Esophagus squamous epithelium (tissue), 5 donors: ENCODE measurements at places on chromosomes 2 and 18.

DNA sequence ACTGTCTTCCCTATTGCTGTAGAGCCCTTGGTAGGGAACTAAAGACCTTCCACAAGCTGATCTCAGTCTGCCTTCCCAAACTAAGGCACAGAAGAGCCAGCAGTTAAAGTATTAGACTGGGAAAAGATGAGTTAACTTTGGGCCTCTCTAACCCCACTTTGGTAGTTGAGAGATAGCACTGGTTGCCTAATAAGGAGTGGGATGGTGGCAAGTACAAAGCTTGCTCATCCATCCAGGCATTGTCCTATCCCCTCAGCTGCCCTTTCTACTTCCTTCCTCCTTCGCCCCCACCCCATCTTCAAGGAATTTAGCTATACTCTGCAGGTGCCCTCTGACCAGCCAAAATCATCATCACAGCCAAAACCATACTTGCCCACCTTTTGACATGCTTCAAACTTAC lies 22.2 kb upstream of the AFTPH start:
- DNase-seq, result no peak

GRCh38 chr2:130963196-130963848 lies 126.6 kb downstream of the ARHGEF4 start:
- no peak for DNase-seq

- no peak for DNase-seq
These were observed 132.9 kb downstream of the SOCS6 start for GRCh38 chr18:70421471-70422390.

DNA sequence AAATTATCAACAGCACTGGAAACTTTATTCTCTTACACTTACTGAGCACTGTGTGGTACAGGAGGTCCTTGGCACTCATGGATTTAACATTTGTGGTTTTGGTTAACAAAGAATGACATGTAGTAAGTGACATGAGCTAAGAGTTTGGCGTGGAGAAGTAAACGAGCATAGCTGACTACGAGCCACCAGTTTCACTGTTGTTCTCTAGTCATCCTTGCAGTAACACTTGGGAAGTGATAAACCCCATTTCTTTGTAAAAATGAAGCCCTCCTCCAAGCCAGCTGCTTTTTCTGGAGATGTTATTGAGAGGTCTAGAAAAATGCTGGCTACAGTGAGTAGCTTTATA lies 32.7 kb downstream of the QPCT start:
- DNase-seq, result no peak

- DNase-seq, result no peak
These were observed 22.3 kb upstream of the MYO1B start for GRCh38 chr2:191222952-191223351.

DNA sequence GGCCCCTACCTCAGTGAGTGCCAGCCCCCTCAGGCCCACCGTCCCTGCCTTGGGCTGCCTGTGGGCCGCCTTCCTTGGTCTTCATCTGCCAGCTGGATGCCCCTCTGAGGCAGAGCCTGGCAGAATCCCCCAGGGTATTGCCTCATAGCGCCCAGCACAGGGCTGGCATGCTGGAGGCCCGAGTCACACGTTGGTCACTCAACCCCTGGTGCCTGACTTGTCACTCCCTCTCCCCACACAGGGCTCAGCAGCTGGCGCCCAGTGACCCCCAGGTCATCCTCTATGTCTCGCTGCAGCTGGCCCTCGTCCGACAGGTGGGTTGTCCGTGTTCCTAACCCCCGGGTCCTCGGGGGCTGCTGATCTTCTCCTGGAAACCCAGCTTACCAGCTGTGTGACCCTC lies 108.4 kb upstream of the MCFD2 start:
- DNase-seq, result no peak

GRCh38 chr2:127187081-127187775 lies 32.9 kb downstream of the CYP27C1 start:
- DNase-seq, result no peak

GRCh38 chr2:50491541-50492476 lies 540.1 kb downstream of the NRXN1 start:
- no peak for DNase-seq

DNA sequence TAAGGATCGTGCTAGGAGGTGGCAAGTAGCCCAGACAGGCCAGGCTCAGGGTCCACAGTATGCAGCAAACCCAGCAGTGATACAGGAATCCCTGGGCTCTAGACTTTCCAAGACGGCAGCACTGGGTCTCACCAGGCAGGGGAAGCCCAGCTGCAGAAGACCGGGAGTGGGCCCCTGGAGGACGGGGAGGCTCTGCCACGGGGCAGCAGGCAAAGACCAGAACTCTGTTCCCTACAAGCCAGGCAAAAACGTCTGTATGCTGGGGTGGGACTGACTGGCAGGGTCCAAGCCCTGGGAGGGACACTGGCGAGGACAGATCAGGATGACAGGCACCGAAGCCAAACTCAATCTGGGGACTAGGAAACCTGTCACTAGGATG lies 98.9 kb upstream of the SEC11C start:
- no peak for DNase-seq

DNA sequence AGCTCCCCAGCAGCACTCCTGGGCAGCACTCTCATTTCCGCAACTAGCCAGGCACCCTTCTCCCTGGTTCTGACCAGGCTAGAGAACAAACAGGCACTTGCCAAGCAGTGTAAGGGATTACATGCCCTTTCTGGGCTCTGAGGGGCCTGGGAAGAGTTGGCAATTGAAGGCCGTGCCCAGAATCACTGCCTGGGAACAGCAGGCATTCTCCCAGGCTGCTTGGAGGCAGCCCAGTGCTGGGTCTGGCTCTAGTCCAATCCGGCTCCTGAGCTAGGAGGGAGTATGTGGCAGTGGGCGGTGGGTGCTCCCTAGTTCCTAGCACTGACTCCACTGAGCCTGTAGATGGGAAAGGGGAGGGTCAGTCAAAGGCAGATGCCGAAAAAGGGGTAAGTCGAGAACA lies 34.1 kb upstream of the SP3 start:
- DNase-seq, result no peak

DNA sequence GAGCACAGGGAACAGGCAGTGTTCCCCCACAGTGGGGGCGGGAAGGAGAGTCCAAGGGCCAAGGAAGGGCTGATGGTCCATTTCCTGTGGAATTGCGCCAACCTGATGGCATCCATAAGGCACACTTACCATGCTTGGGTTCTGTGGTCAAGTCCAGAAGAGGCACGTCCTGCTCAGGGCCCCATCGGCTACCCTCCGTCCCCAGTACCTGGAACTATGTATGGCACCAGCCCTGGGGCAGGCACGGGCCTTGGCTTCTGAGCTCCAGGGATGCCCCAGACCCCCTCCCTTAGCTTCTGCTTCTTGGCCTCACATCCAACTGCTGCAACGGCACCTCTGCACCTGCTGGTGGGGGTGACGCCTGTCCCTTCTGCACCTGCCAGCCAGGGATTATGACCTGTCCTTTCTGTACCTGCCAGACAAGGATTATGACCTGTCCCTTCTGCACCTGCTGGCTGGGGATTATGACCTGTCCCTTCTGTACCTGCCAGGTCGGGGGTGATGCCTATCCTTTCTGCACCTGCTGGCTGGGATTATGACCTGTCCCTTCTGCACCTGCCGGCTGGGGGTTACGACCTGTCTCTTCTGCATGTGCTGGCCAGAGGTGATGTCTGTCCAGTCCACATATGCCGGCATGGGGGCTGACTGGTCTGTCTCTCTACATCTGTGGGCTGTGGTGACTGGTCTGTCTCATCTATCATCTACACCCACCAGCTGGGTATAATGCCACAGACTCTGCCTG lies 45.4 kb upstream of the SNTG2 start:
- DNase-seq, result no peak

DNA sequence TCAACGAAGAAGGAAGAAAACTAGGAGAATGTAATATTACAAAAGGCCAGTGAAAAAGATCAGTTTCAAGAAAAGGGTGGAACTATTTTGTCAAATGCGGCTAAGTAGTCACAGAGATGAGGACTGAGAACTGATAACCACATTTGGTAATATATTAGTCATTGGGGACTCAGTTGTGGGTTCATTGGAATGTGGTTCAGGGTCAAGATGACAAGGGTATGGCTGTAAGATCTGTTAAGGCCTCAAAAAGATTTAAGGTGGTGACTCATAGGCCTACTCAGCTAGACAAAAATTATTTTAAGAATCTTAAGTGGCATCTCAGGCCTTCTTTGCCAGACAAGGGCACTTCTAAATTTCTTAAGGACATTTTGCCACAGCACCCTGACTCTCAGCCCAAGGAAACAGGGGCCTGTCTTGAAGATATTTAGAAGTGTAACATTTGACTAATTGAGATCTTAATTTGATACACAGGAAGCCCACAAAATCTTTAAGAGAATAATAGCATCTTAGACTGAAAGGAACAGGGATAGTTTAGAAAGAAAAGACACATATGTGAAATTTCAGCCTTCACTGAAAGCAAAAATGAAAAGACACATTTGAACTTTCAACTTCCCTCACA lies 81.3 kb downstream of the STRADB start:
- DNase-seq, result no peak

- DNase-seq, result no peak
These were observed 5.7 kb downstream of the PARD3B start for GRCh38 chr2:204550751-204551511.

DNA sequence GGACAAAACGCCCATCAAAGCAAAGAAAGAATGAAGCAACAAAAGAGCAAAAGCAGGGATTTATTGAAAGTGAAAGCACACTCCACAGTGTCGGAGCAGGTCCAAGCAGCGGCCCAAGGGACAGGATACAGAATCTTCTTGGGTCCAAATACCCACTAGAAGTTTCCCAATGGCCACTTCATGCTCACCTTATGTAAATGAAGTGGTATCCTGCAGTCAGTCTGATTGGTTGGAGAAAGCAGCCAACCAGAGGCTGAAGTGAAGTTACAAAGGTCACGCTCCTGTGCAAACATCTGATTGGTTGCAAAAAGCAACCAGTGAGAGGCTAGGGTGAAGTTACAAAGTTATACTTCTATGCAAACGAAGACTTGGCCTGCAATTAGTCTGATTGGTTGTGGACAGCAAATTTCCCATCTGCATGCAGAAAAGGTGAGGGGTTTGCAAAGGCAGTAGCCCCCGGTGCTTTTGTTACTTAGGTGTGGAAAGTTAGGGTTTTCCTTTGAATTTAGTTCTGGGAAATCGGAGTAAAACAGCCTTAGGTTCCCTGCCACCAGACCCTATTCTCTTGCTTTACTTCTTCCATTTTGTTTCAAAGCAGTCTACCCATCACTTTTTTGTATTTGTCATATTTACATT lies 12.9 kb downstream of the DUSP19 start:
- DNase-seq, result no peak

- no peak for DNase-seq
These were observed 77.1 kb upstream of the NARS1 start for GRCh38 chr18:57698571-57699276.

DNA sequence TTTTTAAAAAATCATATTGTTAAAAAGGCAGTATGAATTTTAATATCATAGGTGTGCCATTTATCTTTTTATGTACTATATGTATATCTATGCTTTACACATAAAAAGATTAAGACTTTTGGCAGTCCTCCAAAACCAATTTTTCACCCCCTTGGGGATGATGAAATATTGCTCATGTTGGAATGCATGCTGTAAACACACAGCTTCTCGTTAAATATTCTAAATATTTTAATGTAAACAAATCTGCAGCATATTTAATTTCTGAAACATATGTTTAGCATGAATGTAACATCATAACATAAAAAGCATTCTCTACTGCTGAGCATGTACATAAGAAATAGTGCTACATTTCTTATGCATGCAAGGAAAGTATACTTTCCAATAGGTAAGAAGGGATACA lies 484.3 kb upstream of the LRATD1 start:
- DNase-seq, result no peak

- DNase-seq, result no peak
These were observed 234.4 kb downstream of the RNF152 start for GRCh38 chr18:61658431-61658830.

DNA sequence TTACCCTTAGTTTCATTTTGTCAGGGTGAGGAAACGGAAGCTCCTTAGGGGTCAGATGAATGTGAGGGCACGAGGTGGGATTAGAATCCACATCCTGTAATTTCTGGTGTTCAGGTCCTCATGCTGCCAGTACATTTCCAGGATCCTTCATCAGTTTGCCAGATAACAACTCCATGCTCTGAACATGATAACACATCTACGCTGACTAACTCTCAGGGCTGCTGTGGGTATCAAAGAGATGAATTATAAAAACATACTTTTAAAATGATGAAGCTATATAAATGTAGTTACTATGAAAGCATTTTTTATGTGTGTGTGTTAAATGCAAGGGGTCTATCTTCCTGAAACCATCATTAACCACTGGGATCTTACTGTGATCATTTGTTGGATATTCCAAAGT lies 325.9 kb downstream of the SLC8A1 start:
- no peak for DNase-seq

DNA sequence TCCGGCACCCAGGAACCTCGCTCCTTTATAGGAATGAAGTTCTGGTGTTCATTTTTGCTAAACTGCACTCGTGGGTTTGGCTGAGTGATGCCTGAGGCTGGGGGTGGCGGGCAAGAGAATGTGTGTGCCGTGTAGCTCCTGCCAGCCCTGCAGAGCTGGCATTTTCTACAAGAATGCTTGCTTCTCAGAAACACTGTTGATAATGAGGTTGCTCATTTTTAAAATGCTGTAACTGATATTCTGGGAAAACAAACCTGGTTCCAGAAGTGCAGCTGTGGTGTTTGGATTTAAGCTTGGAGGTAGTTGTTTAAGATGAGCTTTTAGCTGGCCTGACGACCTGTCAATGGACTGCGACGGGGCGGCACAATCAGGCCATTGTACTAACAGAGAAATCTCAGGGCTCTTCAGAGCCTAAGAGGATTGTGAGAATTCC lies 511.9 kb upstream of the TNP1 start:
- DNase-seq, result no peak

DNA sequence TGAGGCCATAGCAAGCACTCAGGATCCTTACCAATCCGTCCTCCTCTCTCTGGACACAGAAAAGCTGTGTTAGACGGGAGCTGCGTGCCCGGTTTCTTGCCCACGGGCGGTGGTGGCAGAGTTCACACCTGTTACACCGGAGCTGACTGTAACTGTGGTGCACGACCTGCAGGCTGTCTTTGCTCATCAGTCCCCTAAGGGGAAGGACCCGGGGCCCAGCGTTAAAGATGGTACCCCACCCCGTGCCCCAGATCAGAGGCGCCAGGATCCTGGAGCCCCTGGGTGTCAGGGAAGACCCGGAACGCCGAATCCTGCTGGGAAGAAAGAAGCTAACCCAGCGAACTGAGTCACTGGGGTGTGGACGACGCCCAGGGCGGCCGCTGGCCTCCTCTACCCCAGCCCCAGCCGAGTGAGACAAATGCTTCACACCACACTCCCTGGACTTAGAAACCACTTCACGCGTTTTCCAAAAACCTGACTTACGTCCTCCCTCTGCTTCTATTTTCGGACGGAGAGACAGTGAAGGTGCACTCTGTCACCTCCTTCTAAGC lies 293.6 kb upstream of the SALL3 start:
- no peak for DNase-seq
